Activated CD4-positive, CD25-positive, alpha-beta regulatory T cell treated with anti-CD3 and anti-CD28 coated beads, Interleukin-2, amount 50 U/mL, for 16 hours (primary cell): ENCODE measurements at places on chromosomes 4 and X.

DNA sequence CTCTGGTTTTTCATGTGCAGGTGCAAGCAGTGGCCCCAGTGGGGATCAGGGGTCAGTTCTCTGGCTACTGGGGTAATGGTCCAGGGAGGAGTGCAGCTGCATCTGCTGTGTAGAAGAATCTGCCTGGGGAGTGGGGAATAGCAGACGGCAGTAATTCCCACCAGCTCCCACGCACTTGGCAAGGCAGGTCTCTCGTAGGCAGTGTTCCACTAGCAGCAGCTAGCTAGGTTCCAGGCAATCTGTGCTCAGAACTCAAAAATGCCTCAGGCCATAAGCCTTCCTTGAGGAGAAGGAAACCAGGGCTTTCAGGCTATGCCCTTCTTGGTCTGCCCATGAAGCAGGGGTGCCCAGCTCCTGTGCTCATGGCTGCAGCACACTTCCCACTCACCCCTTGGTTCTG, 38.8 kb downstream of the DCLK2 start:
- DNase-seq = no peak

DNA sequence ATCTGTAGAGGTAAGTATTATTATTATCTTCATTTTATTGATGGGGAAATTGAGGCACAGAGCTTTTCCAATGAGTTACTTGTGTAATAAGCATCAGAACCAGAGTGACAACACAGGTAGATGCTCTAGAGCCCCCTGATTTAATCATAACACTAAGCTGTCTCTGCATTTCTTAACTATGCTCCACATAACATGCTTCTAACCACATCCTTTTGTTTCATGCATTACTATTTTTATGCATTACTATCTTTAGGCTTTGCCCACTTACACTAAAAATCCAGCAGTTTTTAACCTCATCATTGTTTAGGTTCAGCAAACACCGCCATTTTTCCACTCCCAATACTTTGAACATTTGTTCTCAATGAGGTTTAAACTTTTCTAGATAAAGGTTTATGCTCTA, 1900.8 kb upstream of the PCDH10 start:
- DNase-seq = no peak

GRCh38 chr4:65825116-65825753, 154.9 kb upstream of the EPHA5 start:
- DNase-seq = no peak

GRCh38 chr4:96744676-96745075, 904.8 kb downstream of the PDHA2 start:
- DNase-seq = no peak

DNA sequence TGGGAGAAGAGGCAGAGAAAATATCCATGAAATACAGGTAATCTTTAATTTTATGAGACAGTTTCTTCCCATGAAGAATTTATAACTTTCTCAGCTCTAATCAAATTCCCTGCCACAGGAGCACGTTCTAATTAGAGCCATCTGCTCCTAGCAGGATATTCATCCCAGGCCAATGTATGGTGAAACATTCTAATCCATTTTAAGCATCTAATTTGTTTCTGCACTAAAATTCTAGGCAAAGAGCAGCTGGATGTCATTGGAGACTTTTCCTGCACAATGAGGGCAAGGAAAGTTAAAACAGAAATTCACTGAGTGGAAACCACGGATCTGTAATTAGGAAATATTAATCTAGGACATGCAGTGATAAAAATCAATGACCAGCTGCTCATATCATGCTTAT, 107.7 kb upstream of the ZFP42 start:
- DNase-seq = no peak

GRCh38 chr4:26346203-26346620, 25.4 kb downstream of the RBPJ start:
- DNase-seq = no peak

DNA sequence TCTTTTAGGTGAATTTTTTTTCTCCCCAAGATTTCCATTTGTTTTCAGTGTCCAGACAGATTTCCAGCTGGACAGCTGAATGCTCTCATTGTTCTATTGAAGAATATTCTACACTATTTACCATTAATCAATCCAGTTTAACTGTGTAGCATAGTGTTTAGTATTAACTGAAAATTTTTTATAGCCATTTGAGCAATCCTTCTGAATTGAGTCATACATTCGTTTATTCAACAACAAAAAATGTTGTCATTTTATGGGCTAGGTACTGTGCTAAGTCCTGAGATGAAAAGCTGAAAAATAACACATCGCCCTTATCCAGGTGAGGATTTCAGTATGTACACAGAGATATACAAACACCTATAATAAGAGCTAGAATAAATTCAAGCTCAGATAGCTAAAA, 223.3 kb downstream of the COL25A1 start:
- no peak for DNase-seq

DNA sequence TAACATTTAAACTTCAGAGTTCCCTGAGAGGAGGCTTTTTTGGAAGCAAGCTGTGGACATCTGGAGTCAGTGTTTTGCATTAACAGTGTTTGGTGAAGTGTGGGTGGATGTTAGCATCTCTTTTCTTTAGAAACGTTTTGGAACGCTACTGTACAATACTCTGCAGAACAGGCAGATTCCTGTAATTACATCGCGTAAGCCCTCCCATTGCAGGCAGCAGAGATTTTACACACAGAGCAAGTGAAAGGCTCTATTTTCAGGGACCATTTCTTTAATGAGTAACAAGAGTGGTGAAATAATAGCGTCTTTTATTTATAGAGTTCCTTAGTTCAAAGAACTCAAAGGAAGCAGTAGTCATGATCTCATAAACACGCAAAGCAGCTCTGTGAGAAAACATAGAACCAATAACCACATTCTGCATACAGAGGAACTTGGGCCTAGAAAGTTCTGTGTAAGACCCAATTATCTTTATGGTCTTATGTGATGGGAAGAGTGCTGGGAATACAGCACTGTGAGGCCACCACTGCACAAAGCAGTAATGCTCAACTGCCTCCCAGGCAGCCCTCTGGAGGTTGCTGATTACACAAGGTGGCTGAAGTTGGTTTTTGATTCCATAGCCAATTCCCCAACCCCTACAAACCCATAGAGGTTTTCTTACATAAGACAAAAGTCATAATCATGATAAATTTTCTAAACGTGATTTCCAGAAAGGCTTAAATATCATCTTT, 298.7 kb upstream of the EPHA5 start:
- no peak for DNase-seq

DNA sequence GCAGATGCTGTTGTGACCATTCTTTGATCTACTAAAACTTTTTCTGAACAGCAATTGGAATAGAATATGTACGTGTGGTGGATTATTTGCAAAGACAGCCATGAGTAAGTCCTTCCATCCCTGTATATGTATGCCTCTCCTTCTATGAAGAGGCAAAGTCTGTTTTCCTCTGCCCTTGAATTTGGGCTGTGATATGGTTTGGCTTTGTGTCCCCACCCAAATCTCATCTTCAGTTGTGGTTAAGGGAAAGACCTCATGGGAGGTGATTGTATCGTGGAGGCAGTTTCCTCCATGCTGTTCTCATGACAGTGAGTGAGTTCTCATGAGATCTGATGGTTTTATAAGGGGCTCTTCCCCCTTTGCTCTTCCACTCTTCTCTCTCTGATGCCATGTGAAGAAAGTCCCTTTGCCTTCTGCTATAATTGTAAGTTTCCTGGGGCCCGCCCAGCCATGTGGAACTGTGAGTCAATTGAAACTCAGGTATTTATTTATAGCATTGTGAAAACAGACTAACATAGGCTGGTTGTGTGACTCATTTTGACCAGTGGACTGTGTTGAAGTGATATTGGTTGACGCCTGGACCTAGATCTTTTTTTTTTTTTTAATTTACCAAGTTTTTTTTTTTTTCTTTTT, 108.3 kb upstream of the CAMK2D start:
- DNase-seq = peak; percentile 17

DNA sequence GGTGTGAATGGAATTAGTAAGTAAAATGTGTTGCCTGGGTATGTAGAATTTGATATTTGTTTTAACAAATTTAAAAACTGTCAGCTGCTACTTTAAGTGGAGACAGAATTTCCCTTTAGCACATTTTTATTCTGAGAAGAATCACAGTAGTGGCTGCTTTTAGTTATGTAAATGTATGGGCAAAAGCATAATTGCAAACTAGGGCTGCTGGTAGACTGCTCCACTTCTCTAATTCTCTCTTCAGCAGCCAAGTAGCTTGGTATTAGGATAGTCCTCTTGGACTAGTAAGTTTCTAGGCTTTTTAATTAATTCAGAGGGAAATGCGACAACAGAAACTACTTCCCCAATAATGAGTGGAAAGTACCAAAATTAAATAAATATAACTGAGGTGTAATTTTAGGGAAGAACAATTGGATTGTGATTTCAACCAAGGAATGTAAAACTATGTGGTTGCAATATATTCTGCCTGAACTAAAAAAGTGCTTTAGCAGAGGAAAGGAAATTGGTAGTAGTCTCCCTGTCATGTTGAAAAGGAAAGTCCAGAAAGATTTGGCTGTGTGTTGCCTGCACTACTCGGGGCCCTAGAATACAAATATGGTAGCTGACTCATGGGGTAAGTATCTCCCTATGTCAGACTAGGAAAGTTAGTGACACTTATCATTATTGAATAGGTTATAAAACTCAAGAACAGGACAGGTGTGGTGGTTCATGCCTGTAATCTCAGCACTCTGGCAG, 9.2 kb upstream of the EIF4E start:
- no peak for DNase-seq

- no peak for DNase-seq
Observed at GRCh38 chr4:98474408-98474844, 184.0 kb downstream of the TSPAN5 start.

DNA sequence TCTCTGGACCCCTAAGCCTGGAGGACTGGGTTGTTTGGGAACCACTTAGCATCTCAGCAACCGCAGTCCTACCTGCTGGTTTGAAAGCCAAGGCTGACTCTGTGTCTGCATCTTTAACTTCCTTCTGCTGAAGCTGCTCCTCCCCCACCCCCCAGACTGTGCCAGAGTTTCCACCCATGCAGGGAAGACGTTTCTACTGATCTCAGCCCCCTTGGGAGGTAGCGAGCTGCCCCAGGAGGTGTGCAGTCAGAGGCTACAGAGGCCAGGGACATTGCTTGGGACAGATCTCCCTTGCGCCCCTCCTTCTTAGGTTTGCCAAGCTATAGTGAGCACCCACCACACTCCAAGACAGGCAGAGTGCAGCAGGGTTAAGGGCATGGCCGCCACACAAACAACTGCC, 4.7 kb upstream of the FATE1 start:
- no peak for DNase-seq

DNA sequence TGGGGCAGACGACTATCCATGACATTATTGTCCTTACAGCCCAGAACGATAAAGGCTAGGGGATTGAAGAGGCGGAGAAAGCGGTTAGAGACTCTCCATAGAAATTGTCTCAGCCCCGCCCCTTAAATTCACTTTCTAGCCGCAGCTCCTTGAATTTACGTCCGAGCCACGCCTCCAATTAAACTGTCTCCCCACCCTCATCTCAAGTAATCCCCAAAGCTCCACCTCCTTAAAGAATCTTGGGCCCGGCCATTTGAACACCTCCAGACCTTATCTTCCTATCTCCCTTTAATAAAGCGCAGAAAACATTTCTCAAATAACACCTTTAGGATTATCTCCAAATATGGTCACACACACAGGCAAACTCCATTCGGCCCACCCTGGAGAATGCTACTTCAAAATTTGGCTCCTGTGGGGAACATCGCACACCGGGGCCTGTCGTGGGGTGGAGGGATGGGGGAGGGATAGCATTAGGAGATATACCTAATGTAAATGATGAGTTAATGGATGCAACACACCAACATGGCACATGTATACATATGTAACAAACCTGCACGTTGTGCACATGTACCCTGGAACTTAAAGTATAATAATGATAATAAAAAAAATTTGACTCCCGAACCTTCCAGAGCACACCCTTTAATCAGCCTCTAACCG, 7.2 kb upstream of the MAGIX start:
- DNase-seq = no peak

DNA sequence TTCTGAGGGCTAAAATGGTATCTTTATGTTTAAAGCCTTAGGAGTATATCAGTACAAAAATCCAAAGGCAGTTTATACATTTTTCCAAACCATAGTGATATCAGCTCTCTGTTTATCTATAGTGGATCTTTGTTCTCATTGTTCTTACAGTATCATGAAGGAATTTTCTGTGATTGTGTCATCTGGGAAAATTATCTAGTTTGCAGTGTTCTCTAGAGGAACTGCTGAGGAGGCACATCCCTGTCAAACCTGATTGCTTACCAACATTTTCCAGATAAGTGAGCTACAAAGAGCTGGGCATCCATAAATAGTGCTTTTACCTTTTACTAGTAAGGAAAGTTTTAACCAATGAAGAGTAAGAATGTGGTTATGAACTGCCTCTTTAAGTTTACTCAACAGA, 44.9 kb upstream of the SLC25A31 start:
- DNase-seq = no peak

DNA sequence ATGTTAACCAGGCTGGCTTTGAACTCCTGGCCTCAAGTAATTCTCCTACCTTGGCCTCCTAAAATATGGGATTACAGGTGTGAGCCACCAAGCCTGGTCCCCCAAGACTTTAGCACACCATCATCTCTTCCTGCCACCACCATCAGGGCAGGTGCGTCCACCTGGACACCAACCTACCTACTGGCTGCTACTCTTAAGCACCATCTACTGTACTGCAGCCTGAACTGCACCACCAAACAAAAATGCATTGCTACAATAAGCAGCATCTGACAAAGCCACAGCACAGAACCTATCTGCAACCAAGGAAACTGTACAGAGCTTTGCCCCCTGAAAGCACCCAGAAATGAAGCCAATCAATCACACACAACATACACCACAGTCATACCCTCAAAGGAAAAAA, 139.7 kb downstream of the EFHC2 start:
- no peak for DNase-seq

DNA sequence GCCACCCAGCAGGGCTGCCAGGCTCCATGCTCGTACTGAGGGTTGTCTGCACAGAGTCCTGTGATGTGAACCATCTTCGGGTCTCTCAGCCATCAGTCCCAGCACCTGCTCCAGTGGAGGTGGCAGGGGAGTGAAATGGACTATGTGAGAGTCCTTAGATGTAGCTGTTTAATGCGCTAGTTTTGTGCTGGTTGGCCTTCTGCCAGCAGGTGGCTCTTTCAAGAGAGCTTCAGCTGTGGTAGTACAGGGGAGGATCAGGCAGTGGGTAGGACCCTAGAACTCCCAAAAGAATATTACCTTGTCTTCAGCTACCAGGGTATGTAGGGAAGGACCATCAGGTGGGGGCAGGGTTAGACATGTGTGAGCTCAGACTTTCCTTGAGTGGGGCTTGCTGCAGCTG, 1066.0 kb downstream of the GLUD2 start:
- no peak for DNase-seq

DNA sequence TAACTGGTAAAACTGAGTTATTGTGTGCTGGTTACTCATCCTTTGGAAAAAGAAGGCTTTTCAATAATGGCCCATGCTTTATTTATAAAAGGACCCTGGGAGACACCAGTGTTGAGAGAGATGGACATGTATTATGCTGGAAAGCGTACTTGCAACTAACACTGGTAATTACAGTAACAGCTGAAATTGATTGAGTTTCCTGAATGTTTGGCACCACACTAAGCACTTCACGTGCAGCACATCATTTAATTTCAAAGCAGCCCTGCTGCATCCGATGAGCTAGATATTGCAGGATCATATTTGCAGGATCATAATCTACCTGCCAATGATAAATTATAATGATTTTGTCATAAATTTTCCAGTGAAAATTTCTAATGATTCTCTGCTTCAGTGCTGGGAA, 81.5 kb downstream of the QRFPR start:
- no peak for DNase-seq
